ENCODE measurements at places on chromosomes 5 and 9.

DNA sequence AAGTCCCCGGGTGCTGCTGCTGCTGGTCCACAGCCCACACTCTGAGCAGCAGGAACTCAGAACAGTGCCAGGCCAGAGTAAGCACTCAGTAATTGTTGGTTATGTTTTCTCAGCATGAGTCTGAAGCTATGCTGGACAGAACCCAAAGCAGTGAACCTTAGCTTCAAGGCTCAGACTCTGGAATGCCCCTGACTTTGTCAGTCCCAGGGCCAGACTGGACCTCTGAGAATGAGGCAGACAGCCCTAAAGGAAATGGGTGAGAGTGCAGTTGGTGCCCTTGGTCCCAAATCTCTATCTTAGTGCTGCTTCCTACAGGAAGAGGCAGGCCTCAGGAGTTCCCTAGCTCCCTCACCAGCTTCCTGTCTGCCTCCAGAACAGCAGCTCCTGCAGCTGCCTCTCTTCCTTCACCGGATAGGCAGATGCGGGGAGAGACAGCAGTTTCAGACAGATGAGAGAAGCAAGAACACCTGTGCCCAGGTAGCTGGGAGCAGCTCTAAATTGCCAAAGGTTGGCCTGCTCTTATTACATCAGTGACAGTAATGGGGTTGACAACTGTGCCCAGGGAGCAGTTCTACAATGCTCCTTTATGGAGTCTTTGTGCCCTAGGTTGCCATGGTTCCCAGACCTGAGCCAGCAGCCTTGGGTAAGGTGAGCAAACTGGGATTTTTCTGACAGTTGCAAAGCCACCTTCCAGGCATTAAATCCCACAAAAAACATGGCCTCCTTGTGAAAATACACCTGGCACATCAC lies 82.2 kb upstream of the CXCL14 start:
- H3K4me3 ChIP-seq, result no peak overlapping the region
- no peak for DNase-seq
- H3K27ac ChIP-seq, result no peak overlapping the region
- no peaks in the 10 kb centered on the region for H3K36me3 ChIP-seq
- no peaks in the 10 kb centered on the region for H3K27me3 ChIP-seq
- H3K4me1 ChIP-seq, result peaks cover 4% of the 10 kb centered on the region

GRCh38 chr5:122439645-122440044 lies 127.6 kb downstream of the SNCAIP start:
- peaks cover 6% of the 10 kb centered on the region for H3K4me1 ChIP-seq
- no peak overlapping the region for H3K27ac ChIP-seq
- H3K36me3 ChIP-seq, result no peaks in the 10 kb centered on the region
- H3K27me3 ChIP-seq, result no peaks in the 10 kb centered on the region

- no peaks in the 10 kb centered on the region for H3K36me3 ChIP-seq
- DNase-seq, result no peak
- no peaks in the 10 kb centered on the region for H3K4me1 ChIP-seq
- no peak overlapping the region for H3K4me3 ChIP-seq
Measured at GRCh38 chr5:173515526-173515925, 100.9 kb downstream of the BOD1 start.

- no peaks in the 10 kb centered on the region for H3K27me3 ChIP-seq
- H3K27ac ChIP-seq, result peak within 1 kb of the TSS; percentile 74
- H3K4me3 ChIP-seq, result peak within 1 kb of the TSS; percentile 76
Measured at GRCh38 chr9:35161713-35162604, at the start of gene UNC13B. UNC13B (plus strand) TSS chr9:35162009; CDS start chr9:35162284, 275 bp downstream.

- H3K4me1 ChIP-seq, result peaks cover 13% of the 10 kb centered on the region
- H3K4me3 ChIP-seq, result no peak overlapping the region
- no peak for DNase-seq
- H3K36me3 ChIP-seq, result peaks cover 7% of the 10 kb centered on the region
- no peaks in the 10 kb centered on the region for H3K27me3 ChIP-seq
- no peak overlapping the region for H3K27ac ChIP-seq
Measured at GRCh38 chr5:32273821-32274220, 38.9 kb downstream of the MTMR12 start.

- H3K36me3 ChIP-seq, result no peaks in the 10 kb centered on the region
- no peaks in the 10 kb centered on the region for H3K4me1 ChIP-seq
- H3K27ac ChIP-seq, result no peak overlapping the region
- no peak overlapping the region for H3K4me3 ChIP-seq
Measured at GRCh38 chr9:125629446-125629845, 77.6 kb downstream of the MAPKAP1 start.

GRCh38 chr9:83146325-83146724 lies 83.4 kb upstream of the RASEF start:
- H3K4me1 ChIP-seq, result no peaks in the 10 kb centered on the region
- DNase-seq, result no peak
- H3K36me3 ChIP-seq, result no peaks in the 10 kb centered on the region

DNA sequence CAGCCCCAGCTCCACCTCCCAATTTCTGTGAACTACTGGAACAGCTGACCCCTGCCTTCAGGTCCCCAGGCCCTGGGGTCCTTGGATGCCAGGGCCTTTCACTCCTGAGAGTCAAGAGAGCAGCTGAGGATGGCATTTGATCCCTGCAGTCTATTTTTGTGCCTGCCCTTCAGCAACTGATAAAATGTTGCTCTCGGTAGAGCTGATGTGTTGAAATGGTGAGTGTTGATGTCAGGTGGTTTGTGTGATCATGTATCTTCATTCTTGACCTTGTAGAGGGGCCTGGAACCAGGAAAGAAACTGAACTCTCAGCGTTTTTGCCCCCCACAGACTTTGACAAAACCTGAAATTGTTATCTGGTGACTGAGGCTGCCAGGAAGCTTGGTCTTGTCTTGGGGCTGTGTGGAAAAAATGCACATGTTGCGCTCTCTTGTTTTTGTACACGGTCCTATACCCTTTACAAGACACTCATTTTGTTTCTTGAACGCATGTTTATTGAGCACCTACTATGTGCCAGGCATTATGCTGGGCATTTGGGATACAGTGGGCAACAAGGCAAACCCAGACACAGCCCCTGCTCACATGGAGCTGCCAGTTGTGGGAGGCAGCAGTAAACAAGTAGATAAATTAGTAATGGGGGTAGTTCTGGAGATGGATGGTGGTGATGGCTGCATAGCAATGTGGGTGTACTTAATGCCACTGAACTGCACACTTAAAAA lies 78.3 kb downstream of the PPARGC1B start:
- DNase-seq, result no peak
- H3K27ac ChIP-seq, result no peak overlapping the region
- no peaks in the 10 kb centered on the region for H3K36me3 ChIP-seq
- no peak overlapping the region for H3K4me3 ChIP-seq
- peaks cover 6% of the 10 kb centered on the region for H3K4me1 ChIP-seq
- H3K27me3 ChIP-seq, result no peaks in the 10 kb centered on the region

DNA sequence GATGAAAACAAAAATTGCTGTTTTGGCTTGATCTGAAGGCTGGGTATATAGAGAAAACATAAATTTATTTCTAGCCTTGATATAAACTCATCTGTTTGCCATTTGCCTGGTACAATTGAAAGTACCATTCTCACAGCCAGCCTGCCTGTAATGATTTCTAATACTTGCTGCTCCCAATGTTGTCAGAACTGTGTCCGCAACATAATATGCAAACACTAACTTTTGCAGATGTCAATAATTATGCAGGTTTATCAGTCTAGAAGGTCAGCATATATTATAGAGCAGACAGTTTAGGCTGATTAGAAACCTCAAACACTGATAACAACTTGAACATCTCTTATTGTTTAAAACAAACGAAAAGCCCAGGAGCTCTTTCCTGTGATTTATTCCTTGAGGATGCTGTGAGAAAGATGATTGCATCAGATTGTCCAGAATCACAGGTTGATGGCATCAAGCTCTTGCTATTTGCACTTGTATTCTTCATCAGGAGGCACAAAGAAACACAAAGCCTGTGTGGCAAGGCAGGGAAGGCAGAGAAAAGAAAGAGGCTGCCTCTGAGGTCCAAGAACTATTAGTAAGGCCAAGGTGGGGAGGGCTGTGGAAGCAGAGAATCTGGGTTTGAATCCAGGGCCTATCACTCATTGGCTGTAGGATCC lies 21.4 kb upstream of the HMHB1 start:
- H3K36me3 ChIP-seq, result no peaks in the 10 kb centered on the region
- H3K27me3 ChIP-seq, result no peaks in the 10 kb centered on the region
- DNase-seq, result no peak
- H3K4me1 ChIP-seq, result peaks cover 9% of the 10 kb centered on the region
- H3K4me3 ChIP-seq, result no peak overlapping the region

DNA sequence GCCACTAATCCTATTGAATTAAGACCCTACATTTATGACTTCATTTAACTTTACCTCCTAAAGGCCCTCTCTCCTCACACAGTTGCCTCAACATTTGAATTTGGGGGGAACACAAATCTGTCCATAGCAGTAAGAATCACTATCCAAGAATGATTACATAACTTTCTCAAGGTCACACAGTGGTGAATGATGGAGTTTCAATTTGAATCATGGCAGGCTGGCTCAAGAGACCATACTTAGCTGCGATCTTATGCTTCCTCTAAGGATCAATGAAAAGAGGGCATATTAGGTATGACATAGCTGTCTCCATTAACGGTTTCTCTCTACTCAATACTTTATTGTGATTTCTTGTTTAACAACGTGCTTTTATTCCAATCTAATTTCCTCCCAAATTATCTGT lies 44.1 kb upstream of the PDE4D start:
- H3K27ac ChIP-seq, result no peak overlapping the region
- H3K36me3 ChIP-seq, result no peaks in the 10 kb centered on the region
- no peaks in the 10 kb centered on the region for H3K27me3 ChIP-seq
- H3K4me1 ChIP-seq, result no peaks in the 10 kb centered on the region
- no peak overlapping the region for H3K4me3 ChIP-seq
- no peak for DNase-seq

DNA sequence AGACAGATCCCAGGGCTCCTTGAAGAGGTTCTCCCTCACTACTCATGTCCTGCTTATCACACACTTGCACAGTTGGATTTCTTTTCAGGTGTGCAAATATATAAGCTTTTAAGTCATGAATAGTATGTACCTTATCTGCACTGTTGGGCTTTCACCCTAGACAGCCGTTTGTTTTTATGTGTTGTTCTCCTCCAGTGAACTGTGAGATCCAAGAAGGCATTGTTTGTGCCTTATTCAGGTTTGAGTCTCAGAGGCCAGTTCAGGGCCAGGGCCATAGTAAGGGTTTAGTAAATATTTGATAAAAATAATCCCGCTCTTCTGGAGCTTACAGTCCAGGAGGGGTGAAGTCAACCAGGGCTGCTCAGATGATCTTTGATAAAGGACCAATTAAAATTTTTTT lies 480.0 kb downstream of the TMEM38B start:
- no peak overlapping the region for H3K27ac ChIP-seq
- no peaks in the 10 kb centered on the region for H3K4me1 ChIP-seq
- H3K4me3 ChIP-seq, result no peak overlapping the region
- H3K27me3 ChIP-seq, result no peaks in the 10 kb centered on the region
- DNase-seq, result no peak

GRCh38 chr5:1040571-1040970 lies 32.0 kb downstream of the NKD2 start:
- H3K27ac ChIP-seq, result no peak overlapping the region
- no peaks in the 10 kb centered on the region for H3K27me3 ChIP-seq
- H3K36me3 ChIP-seq, result no peaks in the 10 kb centered on the region
- peak overlapping the region; percentile 13 for H3K4me3 ChIP-seq
- H3K4me1 ChIP-seq, result no peaks in the 10 kb centered on the region
- no peak for DNase-seq

GRCh38 chr9:124187311-124187710 lies 70.4 kb upstream of the NEK6 start:
- no peaks in the 10 kb centered on the region for H3K36me3 ChIP-seq
- no peak overlapping the region for H3K4me3 ChIP-seq
- no peaks in the 10 kb centered on the region for H3K27me3 ChIP-seq

DNA sequence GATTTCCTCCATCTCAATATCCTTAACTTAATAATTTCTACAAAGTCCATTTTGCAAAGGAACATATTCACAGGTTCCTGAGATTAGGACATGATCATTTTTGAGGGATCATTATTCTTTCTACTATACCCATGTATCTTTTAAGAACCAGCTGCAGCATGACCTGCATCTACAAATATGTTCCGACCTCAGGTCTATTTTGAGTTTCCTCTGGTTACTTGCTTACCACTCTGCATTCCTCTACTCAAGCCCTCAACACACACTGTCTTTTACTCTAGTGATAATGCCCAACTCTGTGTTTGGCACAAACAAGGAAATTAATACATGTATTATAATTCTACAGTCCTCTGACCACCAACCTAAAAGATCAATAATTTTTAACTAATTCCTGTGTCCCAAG lies 386.1 kb downstream of the DNAH5 start:
- H3K27me3 ChIP-seq, result no peaks in the 10 kb centered on the region
- H3K27ac ChIP-seq, result no peak overlapping the region
- no peaks in the 10 kb centered on the region for H3K36me3 ChIP-seq
- H3K4me1 ChIP-seq, result no peaks in the 10 kb centered on the region
- DNase-seq, result no peak

DNA sequence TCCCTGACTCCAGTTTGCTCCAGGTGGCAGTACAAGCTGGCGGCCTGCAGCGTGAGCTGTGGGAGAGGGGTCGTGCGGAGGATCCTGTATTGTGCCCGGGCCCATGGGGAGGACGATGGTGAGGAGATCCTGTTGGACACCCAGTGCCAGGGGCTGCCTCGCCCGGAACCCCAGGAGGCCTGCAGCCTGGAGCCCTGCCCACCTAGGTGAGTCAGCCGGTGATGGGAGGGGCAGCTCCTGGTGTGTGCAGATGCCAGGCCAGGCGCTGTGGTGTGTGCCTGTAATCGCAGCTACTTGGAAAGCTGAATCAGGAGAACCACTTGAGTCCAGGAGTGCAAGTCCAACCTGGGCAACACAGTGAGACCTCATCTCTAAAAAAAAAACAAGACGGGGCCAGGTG lies 10.0 kb upstream of the CACFD1 start:
- H3K4me3 ChIP-seq, result no peak overlapping the region
- H3K27me3 ChIP-seq, result no peaks in the 10 kb centered on the region
- no peak overlapping the region for H3K27ac ChIP-seq
- DNase-seq, result no peak

GRCh38 chr9:30524311-30524710 lies 1860.1 kb upstream of the ACO1 start:
- no peaks in the 10 kb centered on the region for H3K27me3 ChIP-seq
- DNase-seq, result no peak
- H3K4me3 ChIP-seq, result no peak overlapping the region
- H3K36me3 ChIP-seq, result no peaks in the 10 kb centered on the region

GRCh38 chr9:110049699-110050450 lies 158.1 kb downstream of the C9orf152 start:
- no peaks in the 10 kb centered on the region for H3K27me3 ChIP-seq
- no peak overlapping the region for H3K27ac ChIP-seq
- no peaks in the 10 kb centered on the region for H3K36me3 ChIP-seq
- peak overlapping the region; percentile 98 for H3K4me3 ChIP-seq
- no peak for DNase-seq

DNA sequence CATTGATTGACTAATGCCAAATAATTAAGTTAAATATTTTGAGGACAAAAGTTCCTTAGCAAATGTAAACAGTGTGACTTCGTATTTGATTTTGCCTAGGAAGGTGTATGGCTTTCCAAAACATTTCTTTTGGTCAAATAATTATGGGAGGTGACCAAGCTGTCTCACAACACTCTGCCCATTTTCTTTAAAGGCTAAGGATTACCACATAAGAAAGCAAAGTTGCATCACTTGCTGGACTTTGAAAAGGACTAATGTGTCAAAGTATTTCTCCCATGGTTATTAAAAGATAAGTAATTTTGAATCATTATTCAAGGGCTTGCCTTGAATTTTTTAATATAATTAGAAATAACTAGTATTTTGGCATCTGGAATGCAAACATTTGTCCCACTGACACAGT lies 74.7 kb downstream of the HAPLN1 start:
- H3K36me3 ChIP-seq, result no peaks in the 10 kb centered on the region
- H3K27ac ChIP-seq, result no peak overlapping the region
- DNase-seq, result no peak
- no peak overlapping the region for H3K4me3 ChIP-seq

- peak overlapping the region; percentile 27 for H3K27ac ChIP-seq
- DNase-seq, result peak; percentile 51
- H3K4me3 ChIP-seq, result peak overlapping the region; percentile 61
- H3K4me1 ChIP-seq, result peaks cover 17% of the 10 kb centered on the region
- H3K27me3 ChIP-seq, result no peaks in the 10 kb centered on the region
Measured at GRCh38 chr5:172641359-172642050, 442 bp downstream of the NEURL1B start.

All from neuronal stem cell (in vitro differentiated cells).